ENCODE measurements at places on chromosomes 5 and 9. TPM values are rescaled to one million over a fixed set of nuclear protein-coding genes. Genes with fewer than 3 reads are reported as not detected.

The ZBTB6 gene
- 3.6 TPM for total RNA-seq

The PSAT1 gene
- total RNA-seq: 184 TPM

The TRIM14 gene
- 0.26 TPM for total RNA-seq

The IFNE gene
- 0.12 TPM for total RNA-seq

The SPATA31A3 gene
- not detected for total RNA-seq

The IRF1 gene
- total RNA-seq: 15.6 TPM

The PLAC8L1 gene
- total RNA-seq: not detected

The C8G gene
- not detected for total RNA-seq

The IFNK gene
- not detected for total RNA-seq

The CCL21 gene
- total RNA-seq: 2.6 TPM

The SLC34A1 gene
- total RNA-seq: not detected

The SLC25A2 gene
- total RNA-seq: not detected

The ZDHHC11B gene
- not detected for total RNA-seq

The LRRC19 gene
- not detected for total RNA-seq

The SPINK5 gene
- total RNA-seq: not detected

The FOXD4 gene
- total RNA-seq: 0.70 TPM

The PCDHB3 gene
- total RNA-seq: not detected

The ADAMTS19 gene
- total RNA-seq: not detected

The NR2F1 gene
- 175 TPM for total RNA-seq

The HEMGN gene
- not detected for total RNA-seq

The C5orf52 gene
- not detected for total RNA-seq

The LCN15 gene
- not detected for total RNA-seq

The CNTNAP3 gene
- total RNA-seq: 2.8 TPM

The BTNL3 gene
- not detected for total RNA-seq

The ALDH1B1 gene
- 22.5 TPM for total RNA-seq

The KIF27 gene
- 4.9 TPM for total RNA-seq

The NLN gene
- 13.6 TPM for total RNA-seq

The DCTN3 gene
- 129 TPM for total RNA-seq

The PCDHA10 gene
- under 0.01 TPM for total RNA-seq

The PTPN3 gene
- 0.23 TPM for total RNA-seq

The CTNNA1 gene
- 260 TPM for total RNA-seq

The PDZD2 gene
- total RNA-seq: 0.09 TPM

The MEGF9 gene
- total RNA-seq: 4.7 TPM

The GADD45G gene
- total RNA-seq: not detected

The NOL8 gene
- 24.2 TPM for total RNA-seq

The TMEM38B gene
- 9.9 TPM for total RNA-seq

The NPR3 gene
- total RNA-seq: 10.3 TPM

The ADAMTS6 gene
- total RNA-seq: 12.7 TPM

The KLF4 gene
- 84.7 TPM for total RNA-seq

The PRRX2 gene
- total RNA-seq: 14.3 TPM

The NSA2 gene
- total RNA-seq: 114 TPM

The LCP2 gene
- total RNA-seq: not detected

The SNCAIP gene
- total RNA-seq: 1.8 TPM

The STPG3 gene
- total RNA-seq: not detected

The PCDHB14 gene
- 0.70 TPM for total RNA-seq

The EFNA5 gene
- 5.8 TPM for total RNA-seq

The GRXCR2 gene
- total RNA-seq: not detected

The TPPP gene
- 0.35 TPM for total RNA-seq

The HK3 gene
- not detected for total RNA-seq

The DBH gene
- not detected for total RNA-seq

The IL17B gene
- total RNA-seq: not detected

The IL5 gene
- not detected for total RNA-seq
